ENCODE measurements at places on chromosomes 2 and 18. TPM values are rescaled to one million over a fixed set of nuclear protein-coding genes. Genes with fewer than 3 reads are reported as not detected.
A peak's percentile ranks its signal among the peaks of the same experiment; 100 is the strongest.

- DNase-seq, result no peak
Observed at GRCh38 chr2:134384131-134384530, 130.3 kb downstream of the MGAT5 start.

GRCh38 chr18:79227621-79228020, 158.4 kb downstream of the ATP9B start:
- no peak for DNase-seq

The FBXO41 gene
- 2.1 TPM for total RNA-seq

DNA sequence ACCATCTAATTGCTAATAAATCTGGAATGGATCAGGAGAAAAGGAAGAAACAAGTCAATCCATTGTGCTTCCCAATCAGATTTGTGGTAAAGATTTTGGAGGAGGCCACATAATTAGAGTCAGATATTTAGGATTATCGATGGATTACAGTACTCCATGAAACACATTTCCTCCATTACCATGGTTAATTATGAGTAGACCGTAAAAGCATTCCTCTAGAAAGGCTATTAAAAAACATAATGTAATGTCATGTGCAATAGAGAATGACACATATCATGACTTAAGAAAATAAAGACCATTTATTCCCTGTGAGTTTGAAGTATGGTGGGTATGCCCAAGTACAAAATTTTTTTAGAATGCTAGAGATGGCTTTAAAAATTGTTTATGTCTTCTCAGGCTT, 96.1 kb downstream of the ITGA4 start:
- DNase-seq, result no peak

DNA sequence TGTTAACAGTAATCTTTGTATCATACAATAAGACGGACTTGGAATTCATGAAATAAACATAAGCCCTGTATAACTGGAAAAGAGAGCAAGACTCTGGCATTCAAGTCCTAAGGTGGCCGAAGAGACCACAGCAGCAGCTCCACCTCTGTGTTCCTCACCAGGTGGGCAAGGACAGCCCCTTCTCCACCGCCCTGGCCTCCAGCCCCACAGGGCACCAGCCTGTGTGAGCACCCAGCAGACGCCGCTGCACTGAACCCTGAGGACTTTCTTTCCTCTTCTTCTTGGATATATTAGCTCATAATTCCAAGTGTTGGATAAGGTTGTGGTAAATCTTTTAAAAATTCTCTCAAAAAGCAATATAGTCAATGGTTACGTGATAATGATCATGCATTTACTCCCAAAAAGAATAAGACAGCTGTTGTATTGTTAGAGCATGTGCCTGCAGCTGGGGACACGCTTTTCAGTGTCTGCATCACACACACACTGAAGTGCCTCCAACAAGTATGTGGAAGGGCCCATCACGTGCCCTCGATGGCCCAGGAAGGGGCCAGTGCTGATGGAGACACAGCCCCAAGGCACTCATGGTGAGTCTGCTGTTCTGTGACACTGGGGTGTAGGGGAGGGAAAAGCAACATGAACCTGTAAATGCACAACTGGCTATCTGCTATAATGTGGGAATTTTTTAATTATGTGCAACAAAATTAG, 26.8 kb downstream of the FAM178B start:
- DNase-seq, result no peak

GRCh38 chr18:9135912-9136314, 668 bp upstream of the ANKRD12 start:
- DNase-seq, result peak; percentile 75

The TYMS gene
- total RNA-seq, result 15.1 TPM

The STK25 gene
- total RNA-seq, result 177 TPM

The GALNT13 gene
- 21.0 TPM for total RNA-seq

- no peak for DNase-seq
Observed at GRCh38 chr2:227455200-227455599, 16.8 kb upstream of the AGFG1 start.

- peak; percentile 10 for DNase-seq
Observed at GRCh38 chr2:119156105-119156890, 2.3 kb downstream of the C1QL2 start.

DNA sequence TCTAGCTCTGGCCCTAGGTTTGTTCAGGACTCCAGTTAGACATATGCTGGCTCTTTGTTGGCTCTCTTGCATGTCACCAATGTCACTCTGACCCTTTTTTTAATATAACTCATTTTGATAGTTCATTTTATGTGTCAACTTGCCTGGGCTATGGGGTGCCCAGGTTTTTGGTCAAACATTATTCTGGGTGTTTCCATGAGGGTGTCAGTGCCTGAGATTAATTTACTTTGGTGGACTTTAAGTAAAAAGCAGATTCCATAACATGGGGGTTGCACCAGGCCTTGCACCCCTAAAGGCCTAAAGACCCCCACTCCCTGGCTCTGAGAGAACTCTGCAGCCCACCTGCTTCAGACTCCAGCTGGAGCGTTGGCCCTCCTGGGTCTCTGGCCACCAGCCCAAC, 48.1 kb upstream of the SNTG2 start:
- no peak for DNase-seq

GRCh38 chr2:111629983-111630382, 254.0 kb downstream of the ANAPC1 start:
- DNase-seq, result no peak

DNA sequence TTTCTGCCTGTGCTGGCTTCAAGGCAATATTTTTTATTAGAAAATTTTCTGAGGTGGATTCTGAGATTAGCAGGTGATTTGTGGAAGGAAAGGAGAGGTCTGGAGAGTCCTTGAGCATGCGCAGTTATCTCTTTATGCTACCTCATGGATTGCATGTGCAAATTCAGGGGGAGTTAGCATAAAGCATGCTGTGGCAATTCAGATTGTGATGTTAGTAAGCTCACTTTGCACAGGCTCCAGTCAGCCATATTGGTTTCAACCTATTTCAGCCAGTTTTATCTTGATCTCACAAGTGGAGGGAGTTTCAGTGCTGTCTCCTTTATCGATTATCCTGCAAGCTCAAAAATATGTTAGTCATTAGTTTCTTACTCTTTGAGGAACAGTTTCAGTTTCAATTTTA, 2012.3 kb upstream of the PIK3C3 start:
- no peak for DNase-seq

The CPSF3 gene
- 39.1 TPM for total RNA-seq

GRCh38 chr2:124320051-124320688, 295.1 kb downstream of the CNTNAP5 start:
- DNase-seq, result no peak

DNA sequence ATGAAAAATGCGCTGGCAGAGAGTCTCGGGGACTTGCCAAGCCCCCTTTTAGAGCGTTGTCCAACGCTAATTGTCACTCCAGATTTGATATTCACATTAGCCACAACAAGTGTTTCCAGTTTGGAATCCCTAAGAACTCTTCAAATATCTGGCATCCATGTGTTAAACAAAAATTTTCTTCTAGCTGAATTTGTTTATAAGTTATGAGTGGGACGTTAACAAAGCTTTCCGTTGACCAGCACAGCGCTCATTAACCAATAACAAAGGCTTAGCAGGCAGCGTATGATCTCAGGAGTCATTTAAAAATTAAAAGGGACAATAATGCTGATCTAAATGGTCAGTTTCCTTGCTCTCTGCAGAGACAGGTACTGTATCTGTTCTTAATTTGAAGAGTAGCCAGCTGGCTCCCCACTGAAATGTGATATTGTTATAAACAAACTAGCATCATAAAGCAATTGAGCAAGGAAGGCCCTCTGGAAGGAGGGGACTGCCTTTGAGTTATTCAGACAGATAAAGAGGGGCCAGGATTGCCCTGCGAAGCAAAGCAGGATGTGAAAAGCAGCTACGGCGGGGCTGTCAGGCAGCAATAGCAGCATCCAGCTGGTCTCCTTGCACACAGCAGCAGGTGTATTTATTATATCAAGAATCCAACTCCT, 337.2 kb upstream of the SALL3 start:
- DNase-seq, result no peak

- no peak for DNase-seq
Observed at GRCh38 chr2:147297820-147298219, 547.0 kb upstream of the ACVR2A start.

- DNase-seq, result no peak
Observed at GRCh38 chr18:46615720-46616119, 41.3 kb downstream of the LOXHD1 start.

The KCNK3 gene
- 10.5 TPM for total RNA-seq

GRCh38 chr18:31572368-31572767, 19.3 kb upstream of the TTR start:
- DNase-seq, result no peak

DNA sequence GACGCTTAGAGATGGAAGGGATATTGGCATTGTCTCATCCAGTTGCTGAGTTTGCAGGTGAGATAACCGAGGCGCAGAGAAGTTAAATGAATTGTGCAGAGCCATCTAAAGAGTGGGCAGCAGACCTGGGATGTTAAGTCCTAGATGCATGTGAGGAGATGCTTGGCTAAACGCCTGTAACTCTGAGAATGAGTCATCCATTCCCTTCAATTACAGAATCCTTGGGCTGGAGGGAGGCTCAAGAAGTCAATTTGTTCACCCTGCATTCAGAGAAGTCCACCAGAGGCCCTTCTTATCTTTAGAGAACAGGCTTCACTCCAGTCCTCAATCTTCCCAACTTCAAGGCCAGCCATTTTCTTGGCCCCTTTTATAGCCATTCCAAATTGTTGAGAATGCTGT, 1.6 kb downstream of the EHD3 start:
- DNase-seq, result no peak

DNA sequence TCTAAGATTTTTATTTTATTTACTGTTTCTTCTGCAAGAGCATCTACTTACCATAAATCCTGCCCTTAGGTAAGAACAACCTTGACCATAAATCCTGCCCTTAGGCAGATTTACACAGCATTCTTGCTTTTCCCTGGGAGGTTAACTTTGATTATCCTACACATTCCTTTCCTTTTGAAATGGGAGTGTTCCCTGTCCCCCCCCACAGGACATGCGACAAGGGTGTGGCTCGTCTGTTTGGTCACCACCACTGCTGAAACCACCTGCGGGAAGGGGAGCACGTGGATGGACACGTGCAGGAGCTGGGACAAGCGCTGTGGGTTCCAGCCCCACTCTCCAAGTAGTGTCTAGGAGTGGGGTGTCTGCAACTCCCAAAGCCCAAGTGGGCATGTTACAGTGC, 239.3 kb upstream of the SP5 start:
- peak; percentile 43 for DNase-seq

The TIGD1 gene
- 9.1 TPM for total RNA-seq

DNA sequence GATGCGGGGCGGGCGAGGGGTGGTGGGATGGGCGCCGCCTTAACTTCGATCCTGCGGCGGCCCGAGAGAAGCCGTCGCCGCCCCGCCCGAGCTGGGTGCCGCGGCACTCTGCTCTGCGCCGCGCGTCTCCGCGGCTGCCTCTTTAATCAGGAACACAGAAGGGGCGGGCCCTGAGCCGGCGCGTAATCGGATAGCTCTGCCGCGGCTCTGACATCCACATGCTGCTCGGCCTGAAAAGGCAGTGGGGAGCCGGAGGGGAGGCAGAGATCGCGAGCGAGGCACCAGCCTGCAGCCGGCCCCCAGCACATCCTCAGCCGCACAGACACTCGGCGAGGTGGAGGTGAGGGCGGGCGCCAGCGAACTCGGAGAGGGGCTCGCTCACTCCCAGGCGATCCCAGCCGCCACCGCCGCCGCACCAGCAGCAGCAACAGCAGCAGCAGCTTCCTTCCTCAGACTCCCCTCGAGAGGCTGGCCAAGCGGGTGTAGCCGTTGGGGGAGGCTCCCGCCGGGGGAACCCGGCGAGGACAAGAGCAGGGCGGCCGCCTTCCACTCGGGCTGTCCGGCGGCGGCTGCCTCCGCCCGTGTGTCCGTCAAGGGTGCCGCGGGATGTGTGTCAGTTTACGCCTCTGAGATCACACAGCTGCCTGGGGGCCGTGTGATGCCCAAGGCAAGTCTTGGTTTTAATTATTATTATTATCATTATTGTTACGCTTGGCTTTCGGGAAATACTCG, at the start of gene NRP2:
Gene NRP2 (plus strand): TSS at position 263 of the 732 bp plus-strand sequence. CDS start 790 bp downstream, outside the sequence.
- peak; percentile 93 for DNase-seq

The TOGARAM2 gene
- total RNA-seq, result 0.47 TPM

The FAM228B gene
- 14.9 TPM for total RNA-seq

DNA sequence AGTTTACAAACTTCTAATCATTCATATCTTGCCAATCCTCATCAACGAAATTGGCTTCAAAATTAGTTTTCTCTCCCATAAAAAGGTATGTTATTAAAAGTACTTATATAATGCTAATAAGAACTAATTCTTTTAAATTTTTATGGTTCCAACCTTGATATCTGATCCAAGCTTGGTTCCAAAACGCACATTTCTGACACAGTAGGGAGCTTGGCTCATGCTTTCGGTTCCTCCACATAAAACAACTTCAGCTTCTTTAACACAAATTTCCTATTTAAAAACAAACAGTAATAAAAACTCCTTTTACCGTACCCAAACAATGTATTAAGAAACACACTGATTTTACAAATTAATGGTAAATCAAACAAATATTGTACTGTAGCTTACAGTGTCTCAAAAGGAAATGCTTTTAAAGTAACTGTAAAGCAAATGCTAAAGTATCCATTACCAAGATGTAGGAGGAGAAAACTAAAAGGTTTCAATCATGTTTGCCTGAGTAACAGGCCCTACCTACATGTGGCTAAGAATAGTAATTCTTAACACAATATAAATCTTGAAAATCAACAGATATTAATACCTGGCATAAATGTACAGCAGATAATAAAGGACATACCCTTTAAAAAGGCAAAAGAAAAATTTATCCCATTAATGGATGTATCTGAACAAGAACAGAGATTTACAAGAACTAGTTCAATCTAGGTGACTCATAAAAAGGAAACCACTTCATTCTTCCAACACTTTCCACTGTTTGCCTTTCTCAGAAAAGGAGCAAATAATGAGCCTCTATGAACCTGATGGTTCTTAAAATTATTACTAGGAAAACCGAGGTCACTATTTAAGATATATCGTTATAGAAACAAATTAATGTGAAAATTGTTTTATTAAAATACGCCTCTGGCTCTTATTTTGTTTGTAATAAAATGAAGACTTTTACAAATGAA, 17.5 kb downstream of the ACAA2 start:
- DNase-seq, result no peak

The IHH gene
- total RNA-seq, result 23.1 TPM

The GAD1 gene
- 0.50 TPM for total RNA-seq

- no peak for DNase-seq
Observed at GRCh38 chr18:53756610-53756972, 467.9 kb downstream of the MBD2 start.

The IL1RN gene
- total RNA-seq, result 4.3 TPM

DNA sequence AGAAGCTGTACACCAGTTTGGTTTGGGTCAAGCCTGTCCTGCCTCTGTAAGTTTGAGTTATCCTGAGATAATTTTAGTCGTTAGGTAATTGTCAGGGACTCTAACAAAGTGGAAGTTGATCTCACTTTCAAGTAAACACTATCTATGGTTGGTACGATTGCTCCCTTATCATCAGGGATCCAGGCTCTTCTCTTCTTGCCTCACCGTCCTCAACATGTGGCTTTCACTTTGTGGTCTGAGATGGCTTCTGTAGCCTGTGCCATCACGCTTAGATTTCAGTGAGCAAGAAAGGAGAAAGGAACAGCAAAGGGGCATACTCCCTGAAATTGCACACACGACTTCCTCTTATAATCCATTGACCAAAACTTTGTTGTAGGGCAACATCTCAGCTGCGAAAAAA, 115.6 kb downstream of the CTAGE1 start:
- DNase-seq, result no peak

GRCh38 chr18:52907543-52908308, 567.7 kb downstream of the DCC start:
- DNase-seq, result no peak

Data from hepatocyte (in vitro differentiated cells).